A549 (cell line): ENCODE measurements at places on chromosomes 3 and 15.

GRCh38 chr15:42035435-42035761 lies 14.6 kb upstream of the PLA2G4E start:
- DNase-seq, result no peak

DNA sequence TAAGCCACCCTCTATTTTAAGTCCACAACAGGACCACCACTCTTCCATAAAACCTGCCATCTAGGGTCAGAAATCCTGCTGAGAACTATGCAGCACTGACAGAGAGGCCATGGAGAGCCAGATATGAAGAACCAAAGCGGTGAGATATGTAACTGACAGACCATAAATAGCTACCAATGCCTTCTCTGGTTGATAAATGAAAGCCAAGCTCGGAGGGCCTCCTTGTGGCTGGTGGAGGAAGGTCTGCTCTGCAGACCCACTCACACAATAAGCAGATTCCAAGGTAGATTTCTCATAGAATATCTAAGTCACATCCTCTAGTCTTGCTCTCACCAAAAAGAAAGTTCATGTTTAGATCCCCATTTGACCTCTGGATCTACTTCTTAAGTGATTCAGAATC lies 38.9 kb downstream of the RYK start:
- peak; percentile 36 for DNase-seq

- DNase-seq, result no peak
Measured at GRCh38 chr3:183142199-183142598, 20.3 kb downstream of the LAMP3 start.

DNA sequence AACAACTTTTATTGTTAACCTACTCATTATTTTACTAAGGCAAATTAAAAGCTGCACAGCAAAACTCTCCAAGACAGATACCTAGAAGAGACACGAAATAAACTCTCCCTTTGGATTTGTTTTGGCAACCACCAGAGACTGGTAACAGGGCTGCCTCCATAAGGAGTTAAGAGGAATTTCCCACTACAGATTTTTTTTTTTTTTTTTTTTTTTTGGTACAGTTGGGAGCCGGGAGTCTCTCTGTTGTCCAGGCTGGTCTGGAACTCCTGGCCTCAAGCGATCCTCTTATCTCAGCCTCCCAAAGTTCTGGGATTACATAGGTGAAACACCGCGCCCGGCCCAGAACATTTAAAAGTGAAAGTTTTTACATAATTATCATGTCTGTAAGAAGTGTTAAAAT lies 73.6 kb upstream of the VGLL4 start:
- no peak for DNase-seq

DNA sequence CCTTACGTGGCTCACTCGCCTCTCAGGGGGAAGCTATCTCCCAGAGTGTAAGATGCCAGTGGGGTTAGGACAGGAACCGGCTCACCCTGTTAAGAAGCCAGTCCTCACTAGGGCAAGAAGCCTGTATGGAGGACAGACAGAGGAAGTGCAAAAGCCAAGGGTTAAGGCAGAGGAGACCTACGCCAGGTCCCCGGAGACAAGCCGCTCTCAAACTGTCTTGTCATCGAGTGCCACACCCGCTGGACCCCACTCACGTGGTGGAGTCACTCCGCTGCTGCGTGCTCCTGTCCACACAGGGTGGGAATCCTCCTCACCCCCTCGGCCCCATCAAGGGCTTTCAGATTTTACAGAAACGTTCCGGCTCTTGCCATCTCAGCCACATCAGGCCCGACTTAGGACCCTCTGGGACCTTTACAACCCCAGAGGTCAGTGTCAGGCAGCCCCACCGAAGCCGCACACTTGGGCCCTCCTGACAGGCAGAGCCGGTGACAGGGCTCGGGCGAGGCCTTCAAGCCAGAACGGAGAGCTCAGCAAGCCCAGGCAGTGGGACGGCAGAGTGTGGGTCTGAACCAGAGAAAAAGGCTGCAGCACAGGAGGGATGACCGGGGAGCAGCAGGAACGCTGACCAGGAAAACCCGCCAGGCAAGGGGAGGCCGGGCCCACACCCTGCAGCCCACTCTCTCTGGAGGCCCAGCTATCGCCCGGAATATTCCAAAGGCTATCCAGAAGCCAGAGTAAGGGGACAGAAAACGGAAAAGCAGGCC lies 61.7 kb downstream of the XXYLT1 start:
- no peak for DNase-seq

DNA sequence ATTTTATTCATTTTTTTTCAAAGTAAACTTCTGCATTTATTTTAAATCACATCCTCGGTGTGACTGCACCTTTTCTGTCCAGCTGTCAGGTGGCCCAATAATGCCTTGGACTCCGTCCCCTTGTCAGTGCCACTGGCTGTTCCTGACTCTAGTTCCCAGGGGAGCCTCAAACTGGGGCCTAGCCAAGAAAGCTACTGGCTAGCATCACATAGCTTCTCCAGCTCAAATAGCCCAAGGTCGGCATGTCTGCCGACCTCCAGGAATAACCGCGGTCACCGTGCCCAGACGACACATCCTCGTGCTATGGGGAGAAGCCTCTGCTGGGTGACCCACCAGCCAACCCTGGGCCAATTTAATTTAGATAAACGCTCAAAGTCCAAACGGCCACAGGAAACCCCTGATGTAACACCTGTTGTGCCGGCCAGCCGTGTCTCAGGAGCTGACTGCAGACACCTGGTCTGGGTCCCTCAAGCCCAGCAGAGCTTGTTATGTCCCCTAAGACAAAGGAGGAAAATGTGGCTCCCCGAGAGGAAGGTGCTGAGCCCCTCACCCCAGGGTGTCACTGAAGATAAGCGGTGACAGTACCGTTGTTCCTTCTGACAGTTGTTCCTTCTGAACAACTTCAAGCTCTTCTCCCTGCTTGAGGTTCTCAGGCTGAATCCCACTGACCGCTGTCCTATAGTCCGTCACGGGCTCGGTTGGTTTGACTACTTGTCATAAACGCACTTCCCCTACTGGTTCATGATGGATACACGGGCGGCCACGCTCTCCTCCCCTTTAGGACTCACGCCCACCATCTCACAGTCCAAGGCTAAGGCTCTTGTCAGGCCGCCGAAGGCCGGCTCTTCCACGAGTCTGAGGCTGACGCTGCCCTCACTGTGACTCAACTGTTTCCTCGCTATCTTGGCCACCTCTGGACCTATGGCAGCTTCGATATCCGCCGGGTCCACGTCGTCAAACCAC lies 126.2 kb downstream of the KLF13 start:
- DNase-seq, result no peak

GRCh38 chr3:144032531-144033239 lies 61.1 kb downstream of the DIPK2A start:
- no peak for DNase-seq

GRCh38 chr3:164883171-164883570 lies 195.1 kb downstream of the SI start:
- no peak for DNase-seq

- DNase-seq, result no peak
Measured at GRCh38 chr3:142355692-142356091, 92.1 kb downstream of the XRN1 start.

- peak; percentile 87 for DNase-seq
Measured at GRCh38 chr3:72123908-72124441, 339.0 kb upstream of the PROK2 start.

- DNase-seq, result no peak
Measured at GRCh38 chr15:44366971-44367370, 60.5 kb upstream of the CTDSPL2 start.

- no peak for DNase-seq
Measured at GRCh38 chr15:37019479-37020433, 80.6 kb downstream of the MEIS2 start.

DNA sequence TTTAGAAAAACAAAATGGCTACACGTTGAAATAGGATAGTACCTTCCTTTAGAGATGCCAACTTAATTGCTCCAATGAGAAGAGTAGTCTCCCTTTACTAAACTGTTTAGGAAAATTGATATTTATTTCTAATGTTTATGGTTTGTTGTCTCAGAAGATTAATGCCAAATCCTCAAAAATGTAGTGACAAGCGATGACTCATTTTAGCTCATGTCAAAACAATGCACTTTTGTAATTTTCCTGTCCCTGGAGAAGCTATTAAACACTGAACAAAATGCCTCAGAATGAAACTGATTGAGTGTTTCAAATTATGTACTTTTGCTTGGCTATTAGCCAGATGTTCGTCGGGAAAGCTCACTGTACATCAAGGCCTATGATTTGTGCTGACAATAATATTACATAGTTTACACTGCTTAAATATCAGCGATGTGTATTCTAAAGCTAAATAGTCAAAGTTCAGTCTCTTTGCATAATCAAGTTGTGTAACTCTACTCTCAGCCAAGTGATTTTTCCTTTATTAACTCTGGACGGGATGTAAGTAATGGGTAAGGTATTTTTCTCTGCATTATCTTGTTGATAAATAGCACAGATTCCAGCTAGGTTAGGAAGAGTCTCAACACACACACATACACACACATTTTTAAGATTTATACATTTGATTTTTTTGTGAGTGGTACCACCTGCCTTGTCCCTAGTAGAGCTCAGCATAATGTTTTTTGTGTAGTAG lies 83.7 kb downstream of the CMSS1 start:
- DNase-seq, result no peak

DNA sequence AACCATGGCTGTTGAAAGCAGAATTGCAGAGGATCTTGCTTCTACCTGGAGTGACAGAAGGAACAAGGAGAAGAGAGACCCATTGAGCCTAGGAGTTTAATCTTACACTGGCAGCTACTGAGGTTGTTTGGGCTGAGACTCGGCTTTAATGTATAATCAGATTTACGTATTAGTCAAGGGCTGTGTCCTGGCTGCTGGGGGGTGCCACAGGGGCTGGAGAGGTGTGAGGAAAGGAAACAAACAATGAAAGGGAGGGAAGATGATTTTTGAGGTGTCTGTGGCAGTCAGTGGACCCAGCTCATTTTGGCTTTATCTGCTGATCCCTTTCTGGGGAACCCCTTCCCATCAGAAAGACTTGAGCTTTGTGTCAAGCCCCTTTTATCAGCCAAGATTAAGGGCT lies 95.7 kb downstream of the PRICKLE2 start:
- no peak for DNase-seq

- peak; percentile 74 for DNase-seq
Measured at GRCh38 chr3:187913617-187914033, 168.4 kb upstream of the BCL6 start.

GRCh38 chr3:173340626-173341025 lies 56.9 kb upstream of the NLGN1 start:
- DNase-seq, result no peak

DNA sequence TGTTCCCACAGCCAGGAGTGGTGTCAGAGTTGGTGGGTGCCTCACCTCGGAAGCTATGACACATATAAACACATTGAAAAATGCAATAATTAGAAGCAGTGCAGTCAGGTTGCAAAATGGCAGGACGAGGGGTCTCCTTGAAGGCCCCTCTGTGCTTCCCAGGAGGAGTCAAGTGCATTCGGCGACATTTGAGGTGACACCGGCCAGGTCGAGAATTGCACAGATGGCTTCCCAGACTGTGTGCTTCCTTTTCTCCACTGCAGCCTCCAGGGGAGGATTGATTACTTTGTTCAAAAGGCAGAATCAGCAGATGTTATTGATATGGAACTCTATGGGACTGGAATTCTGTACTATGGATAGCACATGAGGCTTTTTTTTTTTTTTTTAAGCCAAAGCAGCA lies 163.2 kb downstream of the MINAR1 start:
- no peak for DNase-seq
